ENCODE measurements at places on chromosomes 1 and 21.

DNA sequence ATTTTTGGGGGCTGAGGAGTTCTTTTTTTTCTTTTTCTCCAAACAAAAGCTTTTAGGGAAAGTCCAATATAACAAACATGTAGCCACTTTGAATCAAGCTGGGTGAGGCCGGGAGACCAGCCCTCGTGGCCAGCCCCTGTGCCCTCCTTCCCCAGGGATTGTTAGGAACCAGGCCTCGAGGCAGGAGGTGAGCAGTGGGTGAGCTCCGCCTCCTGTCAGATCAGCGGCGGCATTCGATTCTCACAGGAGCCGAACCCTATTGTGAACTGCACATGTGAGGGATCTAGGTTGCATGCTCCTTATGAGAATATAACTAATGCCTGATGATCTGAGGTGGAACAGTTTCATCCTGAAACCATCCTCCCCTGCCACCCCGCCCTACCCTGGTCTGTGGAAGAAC, 41.8 kb upstream of the TTC22 start:
- no peak for DNase-seq

- no peak for DNase-seq
These were observed 76.9 kb downstream of the MRPL37 start for GRCh38 chr1:54276617-54277450.

DNA sequence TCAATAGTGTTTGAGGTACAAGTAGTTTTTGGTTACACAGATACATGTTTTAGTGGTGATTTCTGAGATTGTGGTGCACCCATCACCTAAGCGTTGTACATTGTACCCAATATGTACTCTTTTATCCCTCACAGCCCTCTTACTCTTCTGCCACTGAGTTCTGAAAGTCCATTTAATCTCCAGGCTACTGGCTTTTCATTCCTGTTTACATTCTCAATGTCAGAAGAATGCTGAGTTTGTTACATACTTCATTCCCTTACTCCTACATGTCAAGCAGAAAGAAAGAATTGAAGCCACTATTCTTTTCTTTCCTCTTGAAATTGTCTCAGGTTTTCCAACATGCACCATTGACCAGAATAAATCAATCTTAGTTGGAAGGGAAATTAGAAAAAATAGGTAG, 1565.9 kb downstream of the PLA2G4A start:
- DNase-seq, result no peak

GRCh38 chr1:46616277-46617107, at the start of gene MOB3C:
Gene MOB3C (minus strand): TSS chr1:46616811. CDS start chr1:46613321, 3,490 bp downstream.
- DNase-seq, result peak; percentile 58

DNA sequence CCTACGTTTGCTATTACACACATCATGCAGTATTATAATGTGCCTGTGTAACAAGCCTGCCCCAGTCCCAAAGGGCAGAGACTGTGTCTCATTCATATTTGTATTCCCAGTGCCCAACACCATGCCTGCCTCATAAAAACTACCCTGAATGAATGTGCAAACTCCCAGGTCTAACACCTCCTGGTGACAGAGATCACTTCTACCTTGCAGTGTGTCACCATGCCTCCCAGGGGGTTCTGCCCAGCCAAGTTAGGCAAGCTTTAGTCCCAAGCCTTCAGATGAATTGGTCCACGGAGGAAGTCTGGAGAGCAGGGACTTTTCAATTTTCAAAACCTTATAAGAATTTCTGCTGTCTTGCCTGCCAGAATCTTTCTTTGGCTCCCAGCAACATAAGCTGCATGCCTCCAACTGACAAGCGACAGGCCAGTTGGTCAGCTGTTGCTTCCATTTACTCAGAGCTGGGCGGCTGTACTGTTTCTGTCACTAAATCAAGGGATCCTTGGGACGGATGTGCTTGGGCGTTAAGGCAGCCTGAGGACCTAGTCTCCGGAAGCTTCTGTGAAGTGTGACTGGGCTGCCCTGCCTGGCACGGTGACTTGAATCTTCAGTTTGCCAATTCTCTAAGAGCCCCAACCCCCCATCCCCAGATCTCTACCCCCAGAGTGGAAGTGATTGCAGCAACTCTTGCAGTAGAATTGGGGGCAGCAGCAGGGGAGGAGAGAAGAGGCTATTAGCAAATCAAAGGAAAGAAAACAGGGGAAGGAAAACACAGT, 1.2 kb downstream of the RXRG start:
- no peak for DNase-seq

GRCh38 chr1:155007251-155007828, 4.7 kb downstream of the ZBTB7B start:
- no peak for DNase-seq

DNA sequence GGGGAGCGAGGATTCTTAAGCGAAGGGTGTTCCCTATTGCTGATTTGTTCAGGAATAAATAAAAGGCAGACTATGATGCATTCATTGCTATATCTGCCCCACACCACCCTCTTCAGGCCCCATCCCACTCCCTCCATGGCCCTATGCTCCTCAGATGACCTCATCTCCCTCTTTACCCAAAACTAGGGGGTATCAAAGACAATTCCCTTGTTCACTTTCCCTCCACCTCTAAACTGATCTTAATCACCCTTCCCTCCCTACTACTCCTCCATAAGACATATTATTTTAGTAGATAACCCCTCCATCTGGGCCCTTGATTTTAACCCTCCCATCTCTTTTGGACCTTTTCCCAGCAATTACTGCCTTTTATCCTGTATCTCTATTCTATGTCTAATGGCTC, 434.9 kb upstream of the RUNX1 start:
- no peak for DNase-seq

DNA sequence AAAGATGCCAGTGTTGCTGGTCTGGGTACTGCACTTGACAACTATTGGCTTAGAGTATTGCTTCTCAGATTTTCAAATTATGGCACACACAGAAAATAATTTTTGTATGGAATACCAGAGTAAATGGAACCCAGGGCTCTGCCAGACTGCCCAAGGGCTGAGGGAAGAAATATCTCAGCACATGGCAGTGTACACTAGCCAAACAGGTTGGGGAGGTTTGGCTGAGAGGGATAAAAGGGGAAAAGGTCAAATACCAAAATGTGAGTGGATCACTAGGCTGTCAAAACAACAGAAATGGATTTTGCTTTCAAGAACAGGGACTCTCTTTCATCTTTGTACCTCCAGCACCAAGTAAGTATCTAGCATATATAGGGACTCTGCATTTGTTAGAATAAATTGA, 3.0 kb upstream of the RGS8 start:
- no peak for DNase-seq

GRCh38 chr1:235859789-235860188, 6.9 kb downstream of the LYST start:
- DNase-seq, result no peak

GRCh38 chr1:50967416-50968157, 2.5 kb upstream of the CDKN2C start:
- DNase-seq, result no peak

GRCh38 chr1:112435448-112435847, 39.4 kb downstream of the CTTNBP2NL start:
- DNase-seq, result no peak

DNA sequence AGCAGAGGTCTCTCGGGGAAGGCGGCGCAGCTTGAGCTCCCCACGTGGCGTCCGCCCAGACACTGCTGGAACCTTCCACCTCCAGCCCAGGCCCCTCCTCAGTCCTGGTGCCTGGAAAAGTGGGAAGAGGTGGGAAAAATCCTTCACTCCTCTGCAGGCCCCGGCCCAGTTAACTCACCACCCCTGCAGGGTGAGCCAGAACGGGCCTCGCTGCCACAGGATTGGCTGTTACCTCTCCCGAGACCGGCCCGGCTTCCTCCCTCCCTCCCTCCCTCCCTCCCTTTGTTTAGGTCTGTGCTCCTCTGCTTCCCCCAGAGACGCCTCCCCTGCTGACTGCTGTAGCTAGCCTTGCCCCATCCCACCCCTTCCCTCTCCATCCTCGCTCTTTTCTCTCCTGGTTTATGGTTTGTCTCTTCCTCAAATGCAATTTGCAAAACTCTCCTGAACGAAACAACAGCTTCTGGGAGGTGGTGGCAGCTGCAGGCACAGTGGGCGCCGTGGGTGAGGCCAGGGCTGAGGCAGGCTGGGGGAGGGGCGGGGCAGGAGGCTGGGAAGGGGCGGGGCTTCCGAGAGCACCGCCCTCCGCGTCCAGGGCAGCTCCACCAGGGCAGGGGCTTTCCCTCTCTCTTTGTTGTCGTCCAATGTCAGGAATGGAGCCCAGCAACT, 6.5 kb downstream of the CAPN9 start:
- peak; percentile 34 for DNase-seq

GRCh38 chr1:181104042-181104789, 15.7 kb downstream of the IER5 start:
- no peak for DNase-seq

- no peak for DNase-seq
These were observed 1.0 kb downstream of the APOBEC4 start for GRCh38 chr1:183652107-183652506.

GRCh38 chr1:157107702-157108101, 8.1 kb upstream of the ETV3L start:
- DNase-seq, result no peak

GRCh38 chr1:163897412-163898155, 575.8 kb downstream of the NUF2 start:
- no peak for DNase-seq

GRCh38 chr1:101221945-101222429, 14.8 kb upstream of the S1PR1 start:
- no peak for DNase-seq

DNA sequence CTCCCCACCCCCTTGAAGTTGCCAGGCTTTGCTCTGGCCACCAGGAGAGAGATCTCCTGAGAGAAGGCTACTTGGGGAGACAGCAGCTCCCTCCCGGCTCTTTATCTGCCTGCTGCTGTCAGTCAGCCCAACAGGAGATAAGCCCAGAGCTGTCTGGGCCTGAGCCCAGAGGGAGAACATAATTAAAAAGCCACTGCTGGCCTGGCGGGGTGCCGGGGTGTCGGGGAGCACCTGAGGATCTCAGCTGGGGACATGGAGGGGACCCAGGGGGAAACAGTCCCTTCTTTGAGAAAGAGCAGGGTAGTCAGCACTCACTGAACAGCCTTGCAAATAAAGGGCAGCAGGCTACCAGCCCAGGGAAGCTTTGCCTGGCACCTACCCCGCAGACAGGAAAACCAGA, 17.9 kb downstream of the VWA5B1 start:
- no peak for DNase-seq

GRCh38 chr1:33515112-33515511, 42.7 kb downstream of the ZSCAN20 start:
- no peak for DNase-seq

DNA sequence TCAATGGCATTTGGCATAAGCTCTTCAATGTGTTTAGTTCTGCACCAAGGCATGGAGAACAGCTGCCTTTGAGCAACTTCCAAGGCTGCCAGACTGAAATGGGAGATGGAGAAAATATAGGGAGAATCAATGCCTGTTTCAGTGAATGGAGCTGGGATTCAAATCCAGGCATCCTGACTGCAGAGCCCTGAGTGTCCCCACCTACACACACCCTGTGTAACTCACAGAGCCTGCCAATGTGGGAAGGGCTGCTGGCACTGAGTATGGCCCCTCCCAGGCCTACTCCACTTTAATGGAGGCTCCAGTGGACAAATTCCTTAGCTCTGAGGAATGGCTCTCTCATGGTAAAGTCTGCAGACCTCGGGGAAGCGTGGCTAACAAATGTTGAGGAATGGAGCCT, 145.6 kb upstream of the TNR start:
- no peak for DNase-seq

GRCh38 chr1:17119076-17119772, at the start of gene PADI2:
Gene PADI2 (minus strand): TSS chr1:17119451. CDS start chr1:17119371, 80 bp downstream.
- peak; percentile 51 for DNase-seq

- DNase-seq, result no peak
These were observed 22.8 kb downstream of the NADK start for GRCh38 chr1:1755426-1755825.

- DNase-seq, result no peak
These were observed 90.4 kb downstream of the HHAT start for GRCh38 chr1:210418863-210419650.

- DNase-seq, result peak; percentile 18
These were observed at the start of gene WNT4 for GRCh38 chr1:22143065-22144033. Gene WNT4 (minus strand): TSS chr1:22143097. CDS start chr1:22142922, 175 bp downstream.

DNA sequence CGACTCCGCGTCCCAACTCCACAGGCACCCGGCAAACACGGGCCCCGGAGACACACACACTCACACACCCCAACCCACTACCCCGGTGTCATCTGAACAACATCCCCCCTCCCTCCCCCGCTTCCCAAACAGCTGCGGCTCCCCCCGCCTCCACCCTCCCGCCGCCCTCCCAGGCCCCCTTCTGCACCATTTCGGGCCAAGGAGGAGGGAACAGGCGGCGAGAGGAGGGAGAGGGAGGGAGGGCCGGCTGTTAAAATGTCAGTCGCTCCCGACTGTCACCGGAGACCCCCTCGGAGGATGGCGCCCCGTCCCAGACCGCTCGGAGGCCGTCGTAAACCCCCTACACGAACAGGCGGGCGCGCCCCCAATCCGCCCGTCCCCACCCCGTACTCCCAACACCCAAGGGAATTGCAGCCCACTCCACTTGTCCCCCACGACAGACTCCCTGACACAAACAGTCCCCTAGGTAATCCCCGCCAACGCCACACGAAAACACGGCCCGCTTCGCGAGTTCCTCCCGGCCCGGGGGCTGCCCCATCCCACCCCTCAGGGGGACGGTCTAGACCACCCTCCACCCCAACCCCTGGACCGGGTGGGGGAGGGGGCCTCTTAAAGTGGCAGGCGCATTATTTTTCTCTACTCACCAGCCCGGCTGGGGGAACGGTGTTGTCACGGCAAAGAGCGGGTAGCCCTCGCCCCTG, 583 bp downstream of the MEF2D start:
- no peak for DNase-seq

DNA sequence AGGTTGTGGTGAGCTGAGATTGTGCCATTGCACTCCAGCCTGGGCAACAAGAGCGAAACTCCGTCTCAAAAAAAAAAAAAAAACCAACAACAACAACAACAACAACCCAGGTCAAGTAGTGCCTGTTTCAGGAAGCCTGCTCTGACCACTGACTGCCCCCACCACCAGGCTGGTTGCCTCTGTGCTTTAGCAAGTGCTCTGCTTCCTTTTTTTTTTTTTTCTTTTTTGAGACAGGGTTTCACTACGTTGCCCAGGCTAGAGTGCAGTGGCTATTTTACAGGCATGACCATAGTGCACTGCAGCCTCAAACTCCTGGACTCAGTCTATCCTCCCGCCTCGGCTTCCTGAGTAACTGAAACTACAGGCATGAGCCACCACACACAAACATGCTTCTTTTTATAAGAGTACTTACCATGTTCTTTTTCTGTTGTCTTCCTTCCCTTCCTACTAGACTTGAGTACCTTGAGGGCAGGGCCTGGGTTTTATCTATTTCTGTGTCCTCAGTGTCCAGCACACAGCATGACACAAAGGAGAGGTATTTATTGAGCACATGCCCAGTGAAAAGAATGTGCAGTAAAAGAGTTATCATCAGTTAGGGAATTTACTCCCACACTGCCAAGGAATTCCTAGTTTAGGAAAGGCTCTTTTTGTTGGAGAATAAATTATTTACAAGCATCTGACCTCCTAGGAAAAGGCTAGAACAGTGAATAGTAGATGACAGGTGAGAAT, 9.9 kb upstream of the COA7 start:
- DNase-seq, result no peak

- DNase-seq, result peak; percentile 60
These were observed 618 bp downstream of the ETS2 start for GRCh38 chr21:38806153-38806941.

Data from CD4-positive, alpha-beta T cell (primary cell).